Transverse colon (tissue), 4 donors: ENCODE measurements at places on chromosomes 16 and 17.
A peak's percentile ranks its signal among the peaks of the same experiment; 100 is the strongest.

GRCh38 chr17:65674246-65675045 is 113.0 kb upstream of the AXIN2 start:
- no peak for DNase-seq

GRCh38 chr17:71084219-71084618 is 914.9 kb downstream of the KCNJ2 start:
- peak; percentile 46 for DNase-seq

GRCh38 chr16:68466174-68466573 is 17.9 kb upstream of the SMPD3 start:
- DNase-seq, result no peak

DNA sequence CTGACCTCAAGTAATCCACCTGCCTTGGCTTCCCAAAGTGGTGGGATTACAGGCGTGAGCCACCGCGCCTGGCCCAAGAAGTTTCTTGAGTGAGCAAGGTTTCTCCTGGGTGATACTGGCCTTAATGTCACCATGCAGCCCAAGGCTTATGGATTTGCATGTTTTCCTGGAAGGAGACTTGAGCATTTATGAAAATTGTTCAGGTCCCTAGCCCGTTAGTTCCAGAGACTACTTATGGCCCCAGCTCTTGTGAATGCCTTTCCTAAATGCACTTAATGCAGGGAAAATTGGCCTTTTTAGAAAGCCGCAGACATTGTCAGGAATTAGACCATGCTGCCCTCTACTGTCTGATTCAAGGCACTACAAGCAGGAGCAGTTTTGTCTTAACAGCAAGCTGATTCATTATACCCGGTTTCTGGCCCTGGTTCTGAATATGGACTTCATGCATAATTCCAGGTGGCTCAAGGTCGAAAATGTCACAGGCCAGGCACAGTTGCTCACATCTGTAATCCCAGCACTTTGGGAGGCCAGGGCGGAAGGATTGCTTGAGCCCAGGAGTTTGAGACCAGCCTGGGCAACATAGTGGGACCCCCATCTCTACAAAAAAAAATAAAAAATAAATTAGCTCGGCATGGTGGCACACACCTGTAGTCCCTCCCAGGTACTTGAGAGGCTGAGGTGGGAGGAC is 91.3 kb downstream of the SNX29 start:
- DNase-seq, result peak; percentile 62

DNA sequence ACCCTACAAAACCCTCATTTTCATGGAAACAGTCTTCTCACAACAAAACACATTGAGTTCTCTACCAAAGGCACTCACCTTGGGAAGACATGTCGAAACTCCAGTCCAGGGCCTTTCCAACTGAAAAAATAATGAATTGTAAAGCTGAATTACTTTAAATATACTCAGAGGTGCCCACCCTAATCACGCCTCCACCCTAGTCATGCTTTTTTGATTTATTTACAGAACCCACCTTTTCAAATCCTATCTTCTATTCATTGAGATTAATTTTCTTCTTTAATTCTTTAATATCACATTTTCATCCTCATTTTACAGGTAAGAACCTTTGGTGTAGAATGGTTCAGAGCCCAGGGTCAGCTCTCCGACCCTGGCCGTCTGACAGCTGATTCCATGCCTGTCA is at the start of gene CPHXL2:
TSS of gene CPHXL2 (minus strand) at position 101 of the 400 bp plus-strand sequence. CDS start at position 91, 10 bp downstream.
- no peak for DNase-seq

DNA sequence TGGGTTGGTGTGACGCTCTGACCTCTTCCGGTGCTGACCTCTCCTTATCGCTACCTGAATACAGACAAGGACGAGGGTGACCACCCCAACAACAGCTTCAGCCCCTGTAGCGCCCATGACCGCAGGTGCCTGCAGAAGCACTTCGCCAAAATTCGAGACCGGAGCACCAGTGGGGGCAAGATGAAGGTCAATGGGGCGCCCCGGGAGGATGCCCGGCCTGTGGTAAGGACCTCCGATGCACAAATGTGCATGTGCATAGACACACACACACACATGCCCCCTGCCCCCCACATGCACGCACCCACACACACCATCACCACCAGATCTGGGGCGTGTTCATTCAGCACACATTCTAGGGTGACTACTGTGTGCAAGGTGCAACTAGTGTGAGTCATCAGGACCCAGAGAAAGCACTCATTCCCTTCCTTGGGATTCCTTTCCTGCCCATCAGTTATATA is 9.7 kb downstream of the IGFBP4 start:
- no peak for DNase-seq

DNA sequence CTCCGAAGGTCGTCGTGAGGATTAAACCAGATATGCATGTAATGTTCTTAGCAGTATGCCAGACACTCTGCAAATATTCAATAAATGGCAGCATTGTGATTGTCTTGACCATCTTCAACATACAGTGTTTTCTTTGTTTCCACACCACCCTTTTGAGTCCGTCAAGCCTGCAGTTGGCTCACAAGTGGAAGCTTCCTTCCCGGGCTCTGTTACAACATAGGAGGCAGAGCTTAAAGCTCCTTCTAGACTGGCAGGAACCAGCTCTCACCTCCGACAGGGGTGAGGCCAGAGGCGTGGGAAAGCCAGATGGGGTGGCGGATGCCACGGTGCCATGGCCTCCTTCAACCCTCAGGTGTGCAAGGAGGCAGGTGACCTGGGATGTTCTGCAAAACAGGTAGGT is 138.3 kb downstream of the FOXL1 start:
- DNase-seq, result no peak

- DNase-seq, result no peak
Observed at GRCh38 chr17:74778960-74779359, 2.8 kb upstream of the NAT9 start.

DNA sequence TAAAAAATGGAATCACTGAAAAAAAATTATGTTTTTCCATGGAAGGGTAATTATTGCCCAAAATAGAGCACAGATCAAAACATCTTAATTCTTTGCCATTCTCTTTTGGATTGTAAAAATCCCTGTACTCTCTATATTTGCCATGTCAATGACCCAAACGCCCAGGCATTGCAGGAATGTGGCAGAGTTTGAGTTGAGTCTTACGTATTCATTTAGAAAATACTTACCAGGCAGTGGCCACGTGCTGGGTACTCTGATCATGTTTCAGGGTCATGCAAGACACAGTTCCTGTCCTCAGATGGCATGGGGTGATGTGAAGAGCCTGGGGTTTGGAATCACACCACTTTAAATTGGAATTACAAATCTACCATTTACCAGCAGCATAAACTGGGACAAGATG is 267.7 kb downstream of the ABCC12 start:
- DNase-seq, result no peak

DNA sequence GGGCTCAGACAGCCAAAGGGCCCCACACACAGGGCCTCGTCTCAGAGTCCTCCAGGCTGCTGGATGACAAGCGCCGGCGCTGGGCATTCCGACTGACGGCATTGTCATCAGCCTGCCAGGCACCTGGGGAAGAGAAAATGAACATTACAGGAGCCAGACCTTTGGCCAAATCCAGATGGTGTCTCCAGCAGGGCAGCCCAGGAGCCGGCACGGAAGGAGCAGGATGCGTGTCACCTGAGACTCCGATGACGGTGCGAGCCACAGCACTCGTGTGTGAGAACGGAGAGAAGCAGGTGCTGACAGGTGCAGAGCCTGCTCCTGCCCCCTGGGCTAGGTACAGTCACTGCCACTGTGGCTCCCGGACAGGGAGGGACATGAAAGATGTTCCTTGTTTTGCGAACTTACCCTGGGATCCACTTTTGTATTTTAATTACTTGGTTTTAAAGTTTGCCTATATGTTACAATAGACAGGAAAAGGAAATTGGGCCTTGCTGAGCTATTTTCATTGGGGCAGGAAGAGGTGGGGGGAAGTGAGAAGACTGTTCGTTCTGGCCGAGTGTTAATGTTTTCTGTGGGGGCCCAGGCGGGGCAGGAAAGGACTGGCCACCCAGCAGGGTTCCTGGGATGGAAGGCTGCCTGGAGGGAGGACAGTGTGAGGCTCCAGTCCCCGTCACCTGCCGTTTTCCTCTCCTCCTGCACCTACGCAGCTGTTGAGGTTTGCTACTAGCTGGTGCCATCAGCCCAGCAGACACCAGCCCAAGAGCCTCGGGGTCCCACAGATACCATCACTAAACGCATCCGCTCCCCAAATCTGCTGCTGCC is 4.4 kb upstream of the FOXJ1 start:
- peak; percentile 47 for DNase-seq

DNA sequence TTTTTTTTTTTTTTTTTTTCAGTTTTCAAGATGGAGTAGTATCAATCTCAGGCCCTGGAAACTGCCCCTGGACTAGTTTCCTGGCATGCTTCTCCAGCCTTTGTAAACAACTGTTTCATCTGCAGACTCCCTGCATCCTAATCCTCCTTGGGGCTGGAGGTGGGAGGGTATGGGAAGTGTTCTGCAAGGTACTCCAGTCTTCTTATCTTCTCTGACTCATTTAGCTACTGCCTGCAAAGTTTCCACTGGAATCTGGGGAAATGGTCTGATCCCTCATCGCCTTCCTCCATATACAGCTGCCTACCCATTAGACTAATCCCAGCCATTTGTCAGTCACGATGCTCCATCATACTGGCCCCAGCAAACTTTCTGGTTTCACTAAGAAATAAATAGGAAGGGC is 21.5 kb downstream of the COPZ2 start:
- no peak for DNase-seq

GRCh38 chr17:50828508-50829170 is 6.7 kb upstream of the WFIKKN2 start:
- DNase-seq, result no peak

DNA sequence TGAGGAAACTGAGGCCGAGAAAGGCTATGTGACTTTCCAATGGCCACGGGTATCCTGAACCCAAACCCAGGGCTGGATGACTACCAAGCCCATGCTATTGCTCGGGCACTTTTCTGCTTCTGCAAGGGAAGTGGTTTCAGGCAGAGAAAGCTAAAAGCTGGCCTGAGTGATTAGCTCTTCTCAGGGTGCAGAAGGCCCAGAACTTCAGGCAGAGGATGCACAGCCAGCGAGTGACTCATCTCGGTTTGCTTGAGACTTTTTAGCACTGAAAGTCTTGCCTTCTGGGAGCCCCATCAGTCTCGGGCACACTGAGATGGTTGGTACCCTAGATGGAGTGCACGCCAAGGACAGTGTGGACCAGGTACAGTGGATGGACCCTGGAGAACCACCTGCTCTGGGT is 129.5 kb upstream of the SDK2 start:
- DNase-seq, result no peak

- DNase-seq, result peak; percentile 74
Observed at GRCh38 chr17:38608648-38609047, 2.9 kb upstream of the SRCIN1 start.

DNA sequence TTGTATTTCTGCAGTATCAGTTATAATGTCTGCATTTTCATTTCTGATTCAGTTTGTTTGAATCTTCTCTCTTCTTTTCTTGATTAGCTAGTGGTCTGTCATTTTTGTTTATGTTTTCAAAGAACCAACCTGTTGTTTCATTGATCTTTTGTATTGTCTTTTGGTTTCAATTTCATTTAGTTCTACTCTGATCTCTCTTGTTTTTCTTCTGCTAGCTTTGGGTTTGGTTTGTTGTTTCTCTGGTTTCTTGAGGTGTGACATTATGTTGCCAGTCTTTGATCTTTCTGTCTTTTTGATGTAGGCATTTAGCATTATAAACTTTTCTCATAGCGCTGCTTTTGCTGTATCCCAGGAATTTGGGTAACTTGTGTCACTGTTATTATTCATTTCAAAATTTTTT is 107.2 kb downstream of the PHKB start:
- DNase-seq, result no peak

GRCh38 chr17:64056269-64057005 is 36.0 kb upstream of the ICAM2 start:
- peak; percentile 27 for DNase-seq

GRCh38 chr17:28047806-28048205 is 5.3 kb downstream of the NLK start:
- DNase-seq, result no peak

DNA sequence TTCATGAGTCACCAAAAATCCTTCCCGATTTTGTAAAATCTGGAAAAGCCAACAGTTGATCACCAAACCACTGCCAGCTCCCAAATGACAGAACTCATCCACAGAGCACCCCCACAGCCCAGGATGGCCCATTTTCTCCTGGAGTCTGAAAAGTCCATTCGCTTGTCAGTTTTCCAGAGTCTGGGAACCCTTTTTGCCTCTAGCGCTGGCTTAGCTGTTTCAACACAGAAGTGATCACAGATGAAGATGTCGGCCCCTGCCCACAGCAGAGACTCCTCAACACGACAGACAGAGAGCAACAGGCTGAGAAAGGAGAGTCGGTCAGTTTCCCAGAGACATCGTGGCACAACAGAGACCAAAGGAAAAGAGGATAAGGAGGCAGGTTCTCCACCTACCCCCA is 66.4 kb downstream of the NXN start:
- DNase-seq, result no peak

DNA sequence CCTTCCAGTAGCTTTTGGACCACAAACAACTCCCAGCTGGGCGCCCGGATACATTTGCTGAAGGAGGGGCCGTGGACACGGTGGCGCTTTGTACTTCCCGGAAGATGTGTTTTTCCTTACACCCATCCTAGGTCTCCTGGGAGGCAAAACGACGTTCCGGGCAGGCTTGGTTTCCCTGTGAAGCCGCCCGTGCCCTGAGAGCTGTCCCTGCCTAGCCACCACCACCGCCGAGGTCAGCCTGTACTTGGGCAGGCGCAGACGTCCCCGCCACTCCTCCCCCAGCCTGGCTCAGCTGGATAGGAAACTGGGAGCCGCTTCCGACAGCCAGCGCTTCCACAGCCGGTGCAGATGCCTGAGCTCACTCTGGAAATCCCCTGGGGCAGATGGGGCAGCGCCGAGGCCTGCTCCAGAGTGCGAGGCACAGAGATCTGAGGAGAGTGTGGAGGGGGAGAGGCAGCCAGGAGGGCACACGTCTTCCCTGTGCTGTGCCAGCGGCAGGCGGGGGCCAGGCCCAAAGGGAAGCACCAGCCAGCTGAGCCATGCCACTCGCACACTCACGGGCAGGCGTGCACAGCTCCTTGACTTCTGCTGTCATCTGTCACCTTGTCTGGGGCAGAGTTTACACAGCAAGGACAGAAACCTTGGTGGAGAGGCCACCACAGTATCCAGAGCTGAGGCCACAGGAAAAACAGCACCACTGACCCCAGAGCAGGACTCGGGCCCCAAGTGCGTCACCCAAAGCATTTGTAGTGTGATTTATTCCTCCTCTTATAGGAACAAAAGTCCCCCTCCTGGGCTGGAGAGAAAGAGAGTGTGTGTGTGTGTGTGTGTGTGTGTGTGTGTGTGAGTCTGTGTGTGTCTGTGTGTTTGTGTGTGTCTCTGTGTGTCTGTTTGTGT is 3.0 kb downstream of the RHBDF2 start:
- peak; percentile 60 for DNase-seq

- no peak for DNase-seq
Observed at GRCh38 chr16:13839577-13839976, 80.4 kb upstream of the ERCC4 start.

- no peak for DNase-seq
Observed at GRCh38 chr16:66115373-66115772, 251.1 kb upstream of the CDH5 start.

DNA sequence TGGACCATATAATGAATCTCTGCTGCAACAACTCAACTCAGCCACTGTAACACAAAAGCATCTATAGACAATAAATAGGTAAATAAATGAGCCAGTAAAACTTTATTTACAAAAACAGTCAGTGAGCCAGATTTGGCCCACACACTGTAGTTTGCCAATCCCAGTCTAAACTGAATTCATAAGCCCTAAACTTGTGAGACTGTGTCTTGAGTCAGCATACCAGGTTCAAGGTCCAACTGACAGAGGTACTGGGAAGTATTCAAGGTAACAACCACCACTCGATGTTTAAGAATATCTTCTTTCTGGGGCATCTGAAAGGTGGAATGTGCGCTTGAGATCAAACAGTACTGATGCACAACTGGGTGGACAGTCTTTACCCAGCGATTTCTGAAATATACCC is 94.2 kb downstream of the HELZ start:
- DNase-seq, result no peak

GRCh38 chr17:66604376-66604775 is 230.5 kb upstream of the CACNG5 start:
- no peak for DNase-seq
